HS-27A (cell line): ENCODE measurements at places on chromosomes 13 and 19.

- DNase-seq = no peak
Measured at GRCh38 chr13:52158629-52159158, 703 bp downstream of the NEK3 start.

- peak; percentile 17 for DNase-seq
Measured at GRCh38 chr13:35630551-35631275, 154.2 kb upstream of the MAB21L1 start.

GRCh38 chr19:46487802-46488445, 7.7 kb downstream of the PNMA8B start:
- DNase-seq = no peak

DNA sequence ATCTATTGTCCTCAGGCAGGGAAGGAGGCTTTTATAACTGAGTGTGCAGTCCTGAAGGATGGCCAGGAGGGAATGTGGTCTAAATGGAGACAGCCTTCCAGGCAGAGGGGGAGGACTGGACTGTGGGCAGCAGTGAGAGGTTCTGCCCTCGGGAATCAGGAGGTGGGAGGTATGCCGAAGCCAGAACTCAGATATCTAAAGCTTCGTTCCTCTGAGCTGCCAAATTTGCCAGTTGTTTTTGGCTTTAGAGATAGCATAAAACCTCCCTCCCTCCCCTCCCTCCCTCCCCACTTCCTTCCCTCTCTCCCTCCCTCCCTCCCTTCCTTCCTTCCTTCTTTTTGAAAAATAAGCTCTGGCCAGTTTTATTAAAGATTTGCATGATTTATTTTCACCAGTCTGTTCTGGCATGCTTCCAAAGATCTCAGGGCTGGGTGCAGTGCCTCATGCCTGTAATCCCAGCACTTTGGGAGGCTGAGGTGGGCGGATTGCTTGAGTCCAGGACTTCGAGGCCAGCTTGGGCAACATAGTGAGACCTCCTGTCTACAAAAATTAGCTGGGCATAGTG, 2.4 kb downstream of the MEDAG start:
- no peak for DNase-seq

GRCh38 chr13:99277629-99278028, 19.4 kb upstream of the GPR18 start:
- DNase-seq = no peak
